GM04503 (cell line): ENCODE measurements at places on chromosomes 2 and 18.

DNA sequence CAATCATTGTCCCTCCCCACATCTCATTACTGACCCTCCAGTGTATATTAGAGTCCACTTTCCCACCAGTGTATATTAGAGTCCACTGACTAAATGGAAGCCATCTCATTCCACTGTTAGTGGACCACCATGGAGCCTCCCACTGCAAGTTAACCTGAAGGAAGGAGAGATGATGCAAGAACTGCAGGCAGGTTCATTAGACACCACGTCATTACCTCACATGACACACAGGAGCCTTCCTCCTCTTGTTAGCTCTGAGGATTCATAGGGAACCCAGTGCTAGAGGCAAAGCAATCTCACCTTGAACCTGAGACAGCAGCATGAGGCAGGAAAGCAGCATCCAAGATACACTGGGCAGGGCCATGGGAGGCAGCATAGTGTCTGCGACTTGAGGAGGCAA is 523 bp downstream of the REG3A start:
- no peak for DNase-seq

DNA sequence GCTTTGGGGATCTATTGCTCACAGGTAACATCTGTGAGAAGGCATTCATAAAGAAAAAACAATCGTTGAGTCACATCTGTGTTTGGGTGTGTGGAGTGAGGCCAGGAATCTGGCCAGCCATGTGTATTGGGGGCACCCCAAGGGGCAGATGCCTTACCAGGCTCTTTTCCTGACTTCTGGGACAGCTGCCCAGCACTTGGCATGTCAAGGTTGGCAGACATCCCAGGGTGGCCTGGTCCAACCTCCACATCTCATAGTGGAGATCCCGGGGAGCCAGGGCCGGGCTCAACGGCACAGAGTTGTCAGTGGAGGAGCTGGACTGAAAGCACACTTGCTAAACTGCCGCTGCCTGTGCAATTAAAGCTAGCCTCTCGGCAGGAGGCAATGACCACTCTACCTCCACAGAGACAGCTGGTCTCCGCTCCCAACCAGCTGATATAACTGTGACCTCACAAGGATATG is 75.3 kb upstream of the MGAT4A start:
- no peak for DNase-seq

- DNase-seq: peak; percentile 66
Observed at GRCh38 chr2:217551252-217551899, 451.4 kb downstream of the TNS1 start.

- DNase-seq: no peak
Observed at GRCh38 chr2:57696016-57696415, 350.6 kb upstream of the VRK2 start.

- no peak for DNase-seq
Observed at GRCh38 chr18:46754661-46755292, 2.1 kb downstream of the ST8SIA5 start.

- DNase-seq: no peak
Observed at GRCh38 chr2:217223222-217223930, 363.5 kb upstream of the TNP1 start.

DNA sequence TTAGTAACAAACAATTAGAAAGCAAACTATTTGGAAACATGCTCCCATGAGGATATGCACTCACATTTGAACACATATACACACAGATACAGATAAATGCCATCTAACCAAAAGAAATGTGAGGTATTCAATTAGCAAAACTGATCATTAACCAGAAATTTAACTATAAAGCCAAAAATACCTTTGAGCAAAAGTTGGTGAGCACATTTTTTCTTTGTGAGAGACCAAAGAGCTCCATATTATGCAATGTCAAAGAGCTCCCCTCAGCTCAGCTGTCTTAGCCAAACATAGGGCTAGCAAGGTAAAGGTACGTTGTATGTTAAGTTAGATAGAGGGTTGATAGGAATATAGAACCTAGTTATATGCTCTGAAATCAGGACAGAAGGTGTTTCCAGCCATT is 43.8 kb downstream of the CYBRD1 start:
- DNase-seq: no peak

GRCh38 chr2:18473241-18474181 is 86.9 kb downstream of the RDH14 start:
- DNase-seq: peak; percentile 60

DNA sequence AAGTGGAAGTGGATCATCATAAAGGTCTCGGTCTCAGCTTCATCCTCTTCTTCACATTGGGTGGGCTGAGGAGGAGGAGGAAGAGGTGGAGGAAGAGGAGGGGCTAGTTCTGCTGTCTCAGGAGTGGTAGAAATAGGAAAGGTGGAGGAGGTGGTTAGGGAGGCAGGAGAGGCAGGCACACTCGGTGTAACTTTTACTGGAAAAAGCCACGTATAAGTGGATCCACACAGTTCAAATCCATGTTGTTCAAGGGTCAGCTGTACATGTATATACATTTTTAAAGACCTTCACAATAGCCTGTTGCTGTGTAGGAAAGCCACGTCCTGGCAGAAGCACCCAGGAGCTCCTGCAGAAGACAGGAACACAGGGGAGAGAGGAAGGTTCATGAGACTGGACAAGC is 110.3 kb upstream of the RAB12 start:
- no peak for DNase-seq

DNA sequence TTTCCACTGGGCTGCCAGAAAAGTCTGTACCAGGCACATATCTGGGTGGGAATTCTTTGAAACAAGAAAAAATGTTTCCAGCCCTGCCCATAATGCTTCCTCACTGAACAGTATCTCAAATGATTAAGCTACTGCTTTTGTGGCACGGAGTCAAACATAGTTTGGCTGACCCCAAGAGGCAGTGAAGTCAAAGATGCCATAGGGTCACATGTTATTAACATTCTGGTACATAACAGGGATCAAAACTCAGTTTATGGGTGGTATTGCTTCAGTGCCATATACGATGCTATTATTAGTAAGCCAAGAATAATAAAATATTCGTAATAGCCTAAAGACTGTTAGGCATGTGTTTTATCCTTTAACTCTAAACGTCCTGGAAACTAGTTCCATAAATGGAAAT is 112.4 kb downstream of the FEZ2 start:
- peak; percentile 85 for DNase-seq
